ELR (cell line): ENCODE measurements at places on chromosomes 13 and 19.

- no peak for DNase-seq
These were observed 6.1 kb downstream of the PRKACA start for GRCh38 chr19:14111486-14111885.

DNA sequence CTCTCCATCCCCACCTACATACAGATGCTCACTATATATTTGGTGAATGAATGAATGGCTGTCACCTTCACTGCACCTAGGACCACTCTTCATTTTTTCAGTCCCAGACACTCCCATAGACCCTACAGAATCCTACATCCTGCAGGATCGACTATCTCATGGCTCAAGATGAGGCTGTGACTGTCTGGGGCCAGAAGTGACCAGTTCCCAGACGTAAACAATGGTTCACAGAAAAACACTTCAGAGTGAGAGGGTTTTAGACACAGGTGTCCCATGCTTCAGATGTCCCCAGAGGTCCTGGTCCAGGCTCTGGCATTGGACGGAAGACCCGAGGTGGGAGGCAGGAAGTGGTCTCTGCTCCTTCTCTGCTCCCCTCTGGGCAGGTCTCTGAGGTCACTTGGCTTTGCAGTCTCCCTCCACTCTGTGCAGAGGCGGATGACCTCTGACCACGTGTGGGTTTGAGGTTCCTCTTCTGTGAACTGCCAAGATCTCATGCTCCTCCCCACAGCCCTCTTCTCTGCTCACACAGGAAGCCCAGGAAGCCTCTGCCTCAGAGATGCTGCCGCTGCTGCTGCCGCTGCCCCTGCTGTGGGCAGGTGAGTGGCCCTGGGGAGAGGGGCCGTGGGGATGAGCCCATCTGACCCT is 24.9 kb downstream of the SIGLEC7 start:
- DNase-seq: no peak

GRCh38 chr13:94309576-94309975 is 169.9 kb downstream of the DCT start:
- no peak for DNase-seq

GRCh38 chr13:112807653-112808376 is 118.0 kb downstream of the ATP11A start:
- DNase-seq: no peak

DNA sequence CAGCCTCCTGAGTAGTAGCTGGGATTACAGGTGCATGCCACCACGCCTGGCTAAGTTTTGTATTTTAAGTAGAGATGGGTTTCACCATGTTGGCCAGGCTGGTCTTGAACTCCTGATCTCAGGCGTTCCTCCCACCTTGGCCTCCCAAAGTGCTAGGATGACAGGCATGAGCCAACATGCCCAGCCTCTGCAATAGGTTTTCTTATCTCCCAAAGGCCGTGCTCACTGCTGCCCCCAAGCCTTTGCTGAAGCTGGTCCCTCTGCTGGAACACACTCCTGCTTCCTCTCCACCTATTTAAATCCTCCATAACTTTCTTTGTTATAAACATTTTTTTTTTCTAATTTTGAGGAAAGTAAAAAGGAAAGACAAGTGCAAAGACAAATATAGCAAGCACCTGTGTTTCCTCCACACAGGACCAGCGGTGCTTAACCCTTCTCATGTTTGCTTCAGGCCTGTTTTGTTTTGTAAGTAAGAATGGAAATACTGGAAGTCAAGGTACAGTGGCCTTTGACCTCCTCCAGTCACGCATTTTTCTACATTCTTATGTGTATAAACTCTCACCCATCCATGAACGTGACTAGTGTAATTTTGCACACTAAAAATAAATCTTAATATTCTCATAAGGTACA is 14.5 kb upstream of the TNFAIP8L1 start:
- DNase-seq: peak; percentile 50

- DNase-seq: no peak
These were observed 4.1 kb downstream of the C19orf33 start for GRCh38 chr19:38308006-38308766.

GRCh38 chr13:103403148-103403740 is 337.0 kb upstream of the SLC10A2 start:
- no peak for DNase-seq

GRCh38 chr19:41064974-41065569 is 23.2 kb upstream of the CYP2A13 start:
- DNase-seq: peak; percentile 53

GRCh38 chr13:77014906-77015685 is 11.9 kb downstream of the FBXL3 start:
- no peak for DNase-seq

- peak; percentile 31 for DNase-seq
These were observed 2.5 kb downstream of the RPS28 start for GRCh38 chr19:8323781-8324185.

DNA sequence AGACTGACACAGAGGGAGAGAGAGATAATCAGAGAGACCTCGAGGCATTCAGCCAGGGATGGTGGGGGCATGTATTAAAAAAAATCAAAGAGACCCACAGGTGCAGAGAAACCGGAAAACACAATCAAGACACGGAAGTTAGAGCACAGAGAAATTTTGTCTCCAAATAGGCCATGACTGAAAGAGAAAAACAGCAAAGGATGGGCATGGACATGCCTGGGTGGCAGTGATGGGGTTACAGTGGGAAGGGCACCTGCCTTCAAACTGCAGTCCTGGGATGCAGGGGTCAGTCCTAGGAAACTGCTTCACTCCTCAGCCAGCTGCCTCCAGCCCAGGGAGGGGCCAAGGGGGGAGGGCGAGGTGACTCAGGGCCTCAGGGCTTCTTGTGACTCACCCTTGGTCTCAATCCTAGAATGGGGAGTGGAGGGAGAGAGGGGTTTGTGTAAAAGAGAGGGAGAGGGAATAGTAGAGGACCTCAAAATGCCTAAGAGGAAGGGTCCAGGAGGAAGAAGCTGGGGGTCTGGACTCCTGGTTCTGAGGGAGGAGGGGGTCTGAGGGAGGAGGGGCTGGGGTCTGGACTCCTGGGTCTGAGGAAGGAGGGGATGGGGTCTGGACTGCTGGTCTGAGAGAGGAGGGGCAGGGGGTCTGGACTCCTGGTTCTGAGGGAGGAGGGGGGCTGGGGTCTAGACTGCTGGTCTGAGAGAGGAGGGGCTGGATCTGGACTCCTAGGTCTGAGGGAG is 3.6 kb upstream of the KCNN4 start:
- DNase-seq: peak; percentile 93

DNA sequence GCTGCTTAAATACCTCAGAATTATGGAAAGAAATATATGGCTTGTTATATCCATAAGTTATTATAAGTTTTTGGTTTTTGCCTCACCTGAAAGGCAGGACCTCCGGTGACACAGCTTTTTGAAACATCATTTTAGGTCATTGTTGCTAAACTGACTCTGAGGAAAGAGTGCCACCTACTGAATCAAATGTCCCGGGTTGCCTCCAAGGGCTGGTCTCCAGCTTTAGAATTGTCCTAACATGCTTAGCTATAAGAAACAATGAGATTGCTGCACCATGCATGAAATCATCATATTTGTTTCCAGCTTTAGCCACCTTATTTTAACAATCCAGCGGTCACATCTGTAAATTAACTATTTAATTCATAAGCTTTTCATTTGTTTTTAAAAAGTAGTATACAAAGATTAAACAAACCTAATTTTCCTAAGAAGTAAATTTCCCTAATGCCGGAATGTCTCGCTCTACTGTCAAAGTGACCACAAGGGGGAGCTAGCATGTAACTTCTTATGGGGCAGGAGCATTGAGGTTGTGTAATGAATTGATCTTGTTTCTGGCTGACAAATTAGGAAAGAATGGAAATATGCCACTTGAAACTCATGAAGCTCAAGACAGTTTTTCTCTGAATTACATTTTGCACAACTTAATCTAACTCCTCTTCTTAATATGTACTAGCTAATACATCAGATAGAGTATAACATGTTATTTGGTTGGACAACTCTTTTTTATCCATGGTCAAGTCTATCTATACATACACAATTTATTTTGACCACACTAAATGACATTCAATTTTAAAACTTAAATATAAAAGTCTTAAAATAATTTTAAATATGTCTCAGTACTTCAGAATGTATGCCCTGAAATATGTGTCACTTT is 6.7 kb upstream of the PCDH17 start:
- DNase-seq: peak; percentile 36

- DNase-seq: peak; percentile 54
These were observed 529 bp downstream of the LONP1 start for GRCh38 chr19:5719274-5719960.

DNA sequence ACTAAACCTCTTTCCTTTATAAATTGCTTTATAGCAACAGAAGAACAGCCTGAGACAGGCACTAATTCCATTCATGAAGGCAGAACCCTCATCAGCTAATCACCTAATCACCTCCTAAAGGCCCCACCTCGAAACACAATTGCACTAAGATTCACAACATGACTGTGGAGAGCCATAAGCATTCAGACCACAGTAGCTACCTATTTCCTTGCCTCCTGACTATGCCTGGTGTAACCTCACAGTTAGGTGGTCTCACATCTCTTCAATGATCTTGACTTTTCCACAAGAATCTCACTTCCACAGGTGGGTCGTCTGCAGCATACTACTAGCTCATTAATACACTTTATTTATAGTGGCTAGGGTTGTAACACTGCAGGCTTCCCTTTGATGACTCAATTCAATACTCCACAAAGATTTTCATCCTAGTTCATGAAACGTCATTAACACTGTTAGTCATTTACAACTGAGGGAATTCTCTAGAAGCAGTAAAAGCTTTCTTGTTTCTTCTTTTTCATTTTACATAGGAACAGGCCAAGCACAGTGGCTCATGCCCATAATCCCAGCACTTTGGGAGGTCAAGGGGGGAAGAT is 27.1 kb downstream of the STK24 start:
- DNase-seq: peak; percentile 83

DNA sequence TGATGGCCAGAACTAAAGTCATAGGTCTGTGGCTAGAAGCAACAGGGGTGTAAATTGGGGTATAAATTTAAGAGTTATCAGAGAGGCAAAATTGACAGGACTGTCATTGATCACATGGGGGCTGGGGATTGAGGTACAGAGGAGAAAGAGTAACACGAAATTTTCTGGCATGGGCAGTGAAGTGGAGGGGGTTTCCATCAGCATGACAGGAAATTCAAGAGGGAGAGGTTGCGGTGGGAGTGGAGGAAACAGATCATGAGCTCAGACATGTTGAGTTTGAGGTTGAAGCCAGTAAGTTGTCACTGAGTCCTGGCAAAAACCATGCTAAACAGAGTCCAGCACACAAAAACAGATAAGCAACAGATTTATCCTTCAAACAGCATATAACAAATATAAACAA is 192.1 kb upstream of the TSC22D1 start:
- no peak for DNase-seq

DNA sequence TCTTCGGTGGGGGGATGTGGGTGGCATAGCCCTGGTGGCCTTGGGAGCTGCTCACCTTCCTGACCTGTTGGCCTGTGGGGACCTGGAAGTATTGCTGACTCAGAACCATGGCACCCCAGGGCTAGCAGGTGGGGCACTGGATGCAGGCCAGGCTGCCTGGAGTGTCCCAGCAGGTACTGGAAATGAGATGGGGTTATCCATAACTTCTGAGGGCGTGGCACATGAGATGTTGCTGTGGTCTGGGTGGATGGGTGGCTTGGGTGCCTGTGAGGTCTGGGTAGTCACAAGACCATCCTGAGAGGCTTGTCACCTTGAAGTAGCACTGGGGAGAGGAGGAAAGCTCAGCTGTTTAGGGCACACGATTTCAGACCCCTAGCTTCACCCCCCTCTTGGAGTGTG is 636 bp upstream of the RNF225 start:
- DNase-seq: no peak

GRCh38 chr13:80571346-80572307 is 230.7 kb upstream of the SPRY2 start:
- no peak for DNase-seq
